Osteocyte (in vitro differentiated cells): ENCODE measurements at places on chromosomes 4 and X.

GRCh38 chrX:15848576-15848975 is 6.0 kb downstream of the AP1S2 start:
- DNase-seq = no peak

DNA sequence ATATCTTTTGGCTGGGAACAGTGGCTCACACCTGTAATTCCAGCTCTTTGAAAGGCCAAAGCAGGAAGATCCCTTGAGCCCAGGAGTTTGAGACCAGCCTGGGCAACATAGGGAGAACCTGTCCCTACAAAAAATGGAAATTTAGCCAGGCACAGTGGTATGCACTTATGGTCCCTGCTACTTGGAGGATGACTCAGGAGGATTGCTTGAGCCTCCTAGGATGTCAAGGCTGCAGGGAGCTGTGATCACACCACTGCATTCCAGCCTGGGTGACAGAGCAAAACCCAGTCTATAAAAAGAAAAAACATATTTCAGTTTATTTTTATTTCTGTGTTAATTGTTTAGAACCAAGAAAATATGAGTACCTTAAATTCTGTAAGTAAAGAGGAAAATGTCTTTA is 123.7 kb downstream of the CBR4 start:
- DNase-seq = no peak

GRCh38 chr4:98113012-98113411 is 30.3 kb downstream of the STPG2 start:
- no peak for DNase-seq

DNA sequence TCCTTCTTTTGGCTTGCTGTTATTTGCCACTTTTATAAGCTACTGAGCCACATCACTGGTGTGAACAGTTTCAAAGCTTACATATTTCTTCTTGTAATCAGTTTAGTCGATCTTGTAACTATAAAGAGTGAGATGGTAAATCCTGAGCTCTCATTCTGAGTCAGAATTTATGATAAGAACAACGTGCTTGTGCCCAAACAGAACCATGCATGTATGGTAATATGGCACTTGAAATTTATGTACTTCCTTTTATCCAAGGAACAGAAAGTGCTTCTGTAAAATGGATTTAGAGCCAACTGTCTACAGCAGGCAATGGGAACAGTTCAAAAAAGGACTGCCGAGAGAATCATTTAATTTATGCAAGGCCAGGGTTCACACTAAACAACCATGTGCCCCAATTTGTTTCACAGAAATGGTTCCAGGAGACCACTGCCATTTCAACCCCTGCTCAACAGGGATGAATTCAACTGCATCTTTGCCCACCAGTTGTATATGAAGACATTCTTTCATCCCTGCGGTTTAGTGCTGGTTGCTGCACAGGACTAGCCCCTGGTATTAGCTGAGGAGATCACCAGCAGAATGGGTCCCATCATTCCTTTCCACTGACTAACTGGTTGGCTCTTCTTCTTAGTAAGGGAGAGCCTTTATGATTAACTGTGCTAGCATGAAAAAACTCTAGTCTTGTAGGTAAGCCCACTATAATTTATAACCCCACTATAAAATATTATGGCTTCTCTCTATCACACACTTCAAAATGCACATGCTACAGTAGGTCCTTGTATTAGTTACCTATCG is 162.9 kb upstream of the PGRMC2 start:
- no peak for DNase-seq

GRCh38 chr4:41214136-41214824 is at the start of gene APBB2:
Gene APBB2 (minus strand): TSS chr4:41214542. CDS start chr4:41033254, 181,288 bp downstream.
- DNase-seq = peak; percentile 99

DNA sequence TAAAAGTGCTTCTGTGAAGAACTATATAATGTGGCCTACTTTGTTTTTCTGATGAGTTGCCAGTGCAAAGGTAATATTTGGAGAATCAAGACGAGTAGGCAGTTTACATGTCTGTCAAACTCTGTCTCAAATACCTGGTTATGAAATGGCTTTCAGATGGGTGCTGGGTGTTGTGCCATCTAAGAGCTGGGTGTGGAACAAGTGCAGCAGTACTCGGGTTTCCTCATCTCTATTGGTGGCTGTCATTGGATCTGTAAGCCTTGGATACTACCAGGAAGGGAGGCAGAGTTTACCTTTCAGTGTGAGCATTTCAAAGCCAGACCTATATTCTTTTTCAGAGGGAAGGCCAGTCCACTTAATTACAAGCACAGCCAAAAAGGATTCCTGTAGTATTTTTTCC is 37.2 kb downstream of the MTM1 start:
- no peak for DNase-seq

DNA sequence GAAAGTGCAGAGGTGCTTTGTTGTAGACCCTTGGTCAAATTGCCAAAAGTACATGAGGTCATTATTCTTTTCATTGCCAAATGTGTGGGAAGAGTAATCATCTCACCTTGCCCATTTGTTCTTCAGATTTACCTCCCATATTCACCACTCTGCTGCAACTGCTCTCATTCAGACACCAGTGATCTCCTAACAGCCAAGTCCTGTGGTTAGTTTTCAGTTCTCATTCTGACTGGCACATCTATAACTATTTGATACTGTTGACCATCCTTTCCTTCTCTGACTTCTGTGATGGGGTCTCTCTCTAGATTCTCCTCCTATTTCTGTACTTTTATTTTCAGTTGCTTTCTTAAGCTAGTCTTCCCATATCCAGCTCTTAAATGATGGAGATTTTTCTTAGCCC is 39.8 kb downstream of the GRIA3 start:
- DNase-seq = no peak

GRCh38 chr4:3410401-3411135 is 31.2 kb upstream of the HGFAC start:
- DNase-seq = no peak

DNA sequence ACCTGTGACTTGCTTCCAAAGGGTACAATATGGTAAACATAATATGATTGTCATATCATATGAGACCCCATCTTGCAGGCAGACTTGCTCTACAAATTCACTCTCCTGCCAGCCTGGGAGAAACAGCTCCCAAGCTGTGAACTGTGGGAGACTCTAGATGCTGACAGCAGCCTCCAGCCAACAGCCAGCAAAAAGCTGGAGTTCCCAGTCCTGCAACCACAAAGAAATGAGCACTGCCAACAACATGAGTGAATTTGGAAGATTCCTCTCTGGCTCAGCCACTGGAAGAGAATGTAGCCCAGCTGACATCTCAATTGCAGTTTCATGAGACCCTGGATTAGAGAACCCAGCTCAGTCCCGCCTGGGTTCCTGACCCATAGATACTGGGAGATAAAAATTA is 145.4 kb downstream of the QDPR start:
- no peak for DNase-seq

DNA sequence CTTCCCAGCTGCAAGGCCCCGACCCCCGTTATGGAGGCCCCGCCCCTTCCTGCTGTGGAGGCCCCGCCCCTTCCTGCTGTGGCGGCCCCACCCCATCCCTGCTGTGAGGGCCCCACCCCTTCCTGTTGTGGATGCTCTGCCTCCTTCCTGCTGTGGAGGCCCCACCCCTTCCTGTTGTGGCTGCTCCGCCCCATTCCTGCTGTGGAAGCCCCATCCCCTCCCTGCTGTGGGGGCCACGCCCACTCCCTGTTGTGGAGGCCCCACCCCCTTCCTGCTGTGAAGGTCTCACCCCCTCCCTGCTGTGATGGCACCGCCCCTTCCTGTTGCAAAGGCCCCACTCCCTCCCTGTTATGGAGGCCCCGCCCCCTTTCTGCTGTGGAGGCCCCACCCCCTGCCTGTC is 104.9 kb upstream of the PSAPL1 start:
- no peak for DNase-seq

GRCh38 chr4:134343081-134343480 is 141.5 kb upstream of the PABPC4L start:
- no peak for DNase-seq

GRCh38 chrX:39814391-39814790 is 283.4 kb downstream of the BCOR start:
- no peak for DNase-seq

GRCh38 chr4:163404580-163404979 is 60.9 kb downstream of the NPY5R start:
- DNase-seq = no peak

DNA sequence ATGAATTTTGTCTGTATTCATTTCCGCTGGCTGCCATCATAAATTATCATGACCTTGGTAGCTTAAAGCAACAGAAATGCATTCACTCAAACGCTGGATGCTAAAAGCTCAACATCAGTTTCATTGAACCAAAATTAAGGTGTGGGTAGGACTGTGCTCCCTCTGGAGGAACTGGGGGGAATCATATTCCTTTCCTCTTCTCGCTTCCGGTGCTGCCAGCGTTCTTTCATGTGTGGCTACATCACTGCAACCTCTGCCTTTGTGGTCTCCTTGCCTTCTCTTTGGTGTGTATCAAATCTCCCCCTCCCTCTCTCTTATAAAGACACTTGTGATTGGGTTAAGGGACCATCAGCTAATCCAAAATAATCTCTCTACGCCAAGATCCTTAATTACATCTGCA is 39.5 kb downstream of the NEIL3 start:
- no peak for DNase-seq

- no peak for DNase-seq
Measured at GRCh38 chrX:132631579-132632232, 142.9 kb upstream of the MBNL3 start.

- DNase-seq = no peak
Measured at GRCh38 chrX:69287095-69287494, 121.8 kb upstream of the PJA1 start.

GRCh38 chr4:87938746-87939145 is 36.8 kb upstream of the SPP1 start:
- DNase-seq = no peak

- DNase-seq = no peak
Measured at GRCh38 chr4:141643557-141643956, 7.2 kb downstream of the IL15 start.

GRCh38 chr4:184957446-184958115 is 60.7 kb upstream of the HELT start:
- DNase-seq = peak; percentile 73
